ENCODE measurements at places on chromosomes 1 and 21.
A peak's percentile ranks its signal among the peaks of the same experiment; 100 is the strongest.

DNA sequence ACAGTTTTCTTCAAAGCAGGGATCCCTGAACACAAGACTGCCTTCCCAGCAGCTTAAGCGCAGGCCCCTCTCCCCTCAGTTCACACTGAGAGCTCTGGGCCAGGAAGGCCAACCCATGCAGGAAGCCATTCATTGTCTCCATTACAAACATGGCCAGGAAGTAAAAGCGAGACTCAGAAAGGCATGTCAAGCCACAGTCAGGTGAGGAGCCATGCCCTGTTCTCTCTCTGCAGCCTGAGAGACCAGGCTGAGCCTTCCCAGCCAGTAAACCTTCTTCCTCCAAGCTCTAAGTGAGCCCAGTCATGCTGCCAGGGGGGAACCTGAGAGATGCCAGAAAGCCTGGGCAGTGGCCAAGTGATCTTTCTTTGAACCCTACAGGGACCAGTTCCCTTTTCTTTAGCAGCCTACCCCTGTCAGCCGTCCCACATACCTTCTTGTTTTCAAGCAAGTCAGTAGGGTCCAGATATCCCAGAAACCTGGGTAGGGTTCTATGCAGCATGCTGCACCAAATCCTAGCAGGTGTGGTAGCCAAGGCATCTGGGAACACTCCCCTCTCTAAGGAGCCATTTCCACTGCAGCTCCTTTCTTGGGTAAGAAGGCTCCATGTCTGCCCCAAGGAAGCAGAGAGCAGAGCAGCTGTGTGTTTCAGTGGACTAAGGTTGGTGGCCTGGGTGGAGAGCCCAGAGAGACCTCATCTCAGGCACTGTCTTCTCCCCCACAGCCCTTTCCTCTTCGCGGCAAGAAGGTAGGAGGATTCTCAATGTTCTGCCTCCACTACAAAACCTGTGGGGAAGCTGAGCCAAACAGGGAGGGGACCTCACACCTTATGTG lies 977 bp downstream of the TRAF3IP3 start:
- no peak for DNase-seq

DNA sequence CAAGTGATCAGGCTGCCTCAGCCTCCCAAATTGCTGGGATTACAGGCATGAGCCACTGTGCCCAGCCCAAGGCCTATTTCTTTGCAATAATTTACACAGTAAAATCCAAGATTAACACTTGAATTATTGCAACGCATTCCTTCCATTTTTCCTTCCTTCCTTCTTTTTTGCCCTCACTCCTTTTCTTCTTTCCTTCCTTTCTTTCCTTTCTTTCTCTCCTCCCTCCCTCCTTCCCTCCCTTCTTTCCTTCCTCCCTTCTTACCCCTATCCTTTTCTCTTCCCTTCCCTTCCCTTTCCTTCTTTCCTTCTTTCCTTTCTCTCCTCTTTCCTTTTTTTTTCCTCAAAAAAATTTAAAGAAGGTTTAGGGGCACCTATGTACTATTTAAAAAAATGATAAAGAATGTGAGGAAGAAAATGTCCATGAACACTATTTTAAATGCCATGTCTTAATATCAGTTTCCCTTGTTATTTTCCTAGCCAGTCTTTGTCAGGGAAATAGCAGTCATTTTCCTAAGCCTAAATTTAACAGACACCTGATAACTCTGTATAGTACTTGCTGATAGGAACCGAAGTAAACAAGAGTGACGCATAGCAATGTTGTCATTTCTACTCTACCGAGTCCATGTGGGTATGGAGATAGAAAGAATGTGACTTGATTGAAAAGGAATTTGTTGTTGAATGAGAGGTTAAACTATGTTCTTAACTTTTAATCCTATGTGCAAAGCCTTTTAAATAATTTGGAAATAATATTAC lies 79.8 kb upstream of the HMCN1 start:
- no peak for DNase-seq

GRCh38 chr1:78622548-78622947 lies 2.3 kb downstream of the IFI44L start:
- DNase-seq, result no peak

GRCh38 chr1:31701091-31701736 lies 2.6 kb downstream of the COL16A1 start:
- DNase-seq, result peak; percentile 83

DNA sequence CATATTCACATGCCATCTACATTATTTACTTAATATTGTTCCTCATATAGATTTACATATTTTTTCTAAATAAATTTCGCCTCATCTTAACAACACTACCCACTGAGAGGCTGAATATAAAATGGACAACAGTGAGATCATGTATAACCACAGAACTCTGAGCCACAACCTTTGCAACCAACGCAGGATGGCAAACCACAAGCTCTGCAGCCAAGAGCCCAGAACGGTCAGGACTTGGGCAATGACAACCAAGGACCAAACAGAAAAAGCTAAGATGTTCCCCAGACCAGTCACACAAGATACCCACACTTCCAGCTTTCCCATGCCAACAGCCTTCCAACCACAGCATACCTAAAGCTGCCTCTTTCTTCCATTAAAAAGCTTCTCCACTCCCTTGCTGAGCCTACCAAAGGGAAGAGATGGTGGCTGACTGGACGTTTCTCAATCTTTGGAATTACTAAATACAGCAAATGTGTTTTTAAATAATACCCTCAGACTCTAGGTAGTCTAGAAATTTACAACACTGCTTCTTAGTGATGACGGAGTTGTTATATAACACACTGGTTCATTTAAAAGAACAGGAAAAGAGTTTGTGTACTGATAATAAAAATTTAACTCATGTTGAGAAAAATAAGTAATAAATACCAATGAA lies 117.9 kb downstream of the AKT3 start:
- no peak for DNase-seq

- DNase-seq, result no peak
These were observed 150.8 kb upstream of the SGIP1 start for GRCh38 chr1:66383168-66383567.

DNA sequence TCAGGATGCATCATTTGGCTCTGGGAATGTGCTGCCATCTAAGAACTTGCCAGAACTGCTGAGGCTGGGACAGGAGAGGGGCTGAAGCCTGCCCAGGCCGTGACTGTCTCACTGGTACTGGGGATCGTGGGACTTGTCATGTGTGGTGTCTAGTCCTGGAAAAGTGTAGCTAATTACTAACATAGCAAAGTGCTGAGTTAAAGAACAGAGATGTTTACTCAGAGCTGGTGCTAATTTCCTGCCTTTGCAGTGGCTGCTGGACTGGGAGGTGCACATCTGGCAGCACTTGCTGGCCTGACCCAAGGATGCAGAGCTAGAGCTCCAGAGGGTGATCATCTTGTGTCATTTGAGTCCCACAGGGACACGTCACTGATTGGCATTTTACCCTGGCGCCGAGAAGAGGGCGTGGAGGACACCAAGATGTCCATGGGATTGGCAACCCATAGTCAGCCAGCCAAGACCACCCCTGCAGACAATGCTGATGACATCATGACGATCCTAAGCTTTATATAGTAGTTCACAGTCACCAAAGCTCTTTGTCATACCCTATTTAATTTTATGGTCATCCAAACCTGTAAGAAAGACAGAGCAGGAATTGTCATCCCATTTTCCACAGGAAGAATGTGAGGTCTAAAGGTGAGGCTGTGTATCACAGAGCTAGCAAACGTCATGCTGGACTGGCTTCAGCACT lies 110.1 kb upstream of the SLC44A3 start:
- DNase-seq, result no peak
